ENCODE measurements at places on chromosomes 12 and 14.

GRCh38 chr12:71626768-71627167 lies 36.9 kb downstream of the ZFC3H1 start:
- DNase-seq = no peak

GRCh38 chr14:91021991-91022621 lies 38.3 kb downstream of the RPS6KA5 start:
- DNase-seq = no peak

- no peak for DNase-seq
Observed at GRCh38 chr12:68356060-68356695, 24.0 kb upstream of the MDM1 start.

DNA sequence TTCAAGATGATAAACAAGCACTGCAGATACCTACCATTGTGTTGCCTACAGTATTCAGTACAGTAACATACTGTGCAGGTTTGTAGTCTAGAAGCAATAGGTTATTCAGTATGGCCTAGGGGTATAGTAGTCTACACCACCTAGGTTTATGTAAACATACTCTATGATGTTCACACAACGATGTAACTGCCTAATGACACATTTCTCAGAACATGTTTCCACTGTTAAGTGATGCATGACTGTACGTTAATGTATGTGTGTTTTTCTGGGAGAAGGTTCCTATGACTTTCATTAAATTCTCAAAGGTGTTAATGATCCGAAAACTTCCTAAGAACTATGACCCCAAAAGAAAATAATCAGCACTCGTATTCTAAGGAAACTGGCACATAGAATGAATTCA lies 20.9 kb upstream of the CALM1 start:
- no peak for DNase-seq

DNA sequence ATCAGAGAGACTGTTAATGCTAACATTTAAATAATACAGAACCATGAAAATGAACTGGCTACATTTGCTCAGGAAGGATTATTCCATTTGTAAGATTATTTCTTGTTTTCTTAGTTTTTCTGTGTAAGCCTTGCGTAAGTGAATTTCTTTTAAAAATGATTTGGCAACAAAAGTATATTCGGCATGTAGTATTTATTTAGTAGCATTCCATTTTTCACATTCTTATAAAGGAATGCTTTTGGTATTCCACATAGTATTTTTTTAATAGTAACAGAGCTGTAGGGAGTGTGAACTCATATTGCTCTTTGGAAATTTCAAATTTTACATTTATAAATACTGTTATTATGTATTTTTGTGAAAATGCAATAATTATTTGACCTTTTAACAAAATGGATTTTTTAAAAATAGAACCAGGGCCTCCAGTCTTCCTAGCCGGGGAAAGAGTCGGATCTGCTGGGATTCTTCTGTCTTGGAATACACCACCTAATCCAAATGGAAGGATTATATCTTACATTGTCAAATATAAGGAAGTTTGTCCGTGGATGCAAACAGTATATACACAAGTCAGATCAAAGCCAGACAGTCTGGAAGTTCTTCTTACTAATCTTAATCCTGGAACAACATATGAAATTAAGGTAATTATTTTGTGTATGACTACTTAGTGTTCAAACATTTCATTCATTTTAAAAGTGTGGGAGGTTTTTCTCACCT lies 1.2 kb downstream of the PTPRQ start:
- no peak for DNase-seq

GRCh38 chr14:65228436-65228835 lies 126.1 kb upstream of the MAX start:
- DNase-seq = no peak

DNA sequence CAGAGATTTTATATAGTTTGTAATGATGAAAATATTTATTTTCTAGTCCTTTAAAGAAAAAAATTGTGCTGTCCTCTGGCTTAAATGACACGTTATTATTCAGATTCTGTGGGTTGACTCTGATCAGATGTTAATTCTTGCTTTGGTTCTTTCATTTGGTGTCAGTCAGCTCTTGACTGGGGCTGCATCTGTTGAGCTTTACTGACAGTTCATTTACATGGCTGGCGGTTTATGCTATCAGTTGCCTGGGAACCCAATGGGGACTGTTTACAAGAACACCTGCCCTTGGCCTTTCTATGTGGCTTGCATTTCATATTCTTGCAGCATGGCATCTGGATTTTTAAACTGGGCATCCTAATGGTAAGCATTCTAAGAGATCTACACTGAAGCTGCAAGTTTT lies 667.1 kb upstream of the FBXO33 start:
- DNase-seq = no peak

DNA sequence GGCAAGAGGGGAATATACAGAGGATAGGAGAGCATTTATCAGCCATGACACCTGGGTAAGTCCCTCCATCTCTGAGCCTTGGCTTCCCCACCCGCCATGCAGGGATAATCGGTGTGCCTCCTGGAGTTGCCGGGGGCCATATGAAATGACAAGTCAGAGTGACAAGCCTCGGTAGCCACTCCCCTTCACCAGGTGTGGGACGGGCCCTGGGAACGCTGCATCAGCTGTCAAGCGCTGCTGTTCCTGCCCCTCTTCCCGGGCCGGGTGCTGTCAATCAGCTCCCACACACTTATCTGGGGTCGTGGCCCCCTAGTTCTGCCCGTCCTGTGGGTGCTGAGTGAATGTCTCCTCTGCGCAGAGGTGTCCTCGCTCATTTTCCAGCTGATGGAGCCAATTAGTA lies 57.2 kb downstream of the MVK start:
- DNase-seq = no peak

GRCh38 chr12:14607568-14607967 lies 39.9 kb upstream of the PLBD1 start:
- no peak for DNase-seq

DNA sequence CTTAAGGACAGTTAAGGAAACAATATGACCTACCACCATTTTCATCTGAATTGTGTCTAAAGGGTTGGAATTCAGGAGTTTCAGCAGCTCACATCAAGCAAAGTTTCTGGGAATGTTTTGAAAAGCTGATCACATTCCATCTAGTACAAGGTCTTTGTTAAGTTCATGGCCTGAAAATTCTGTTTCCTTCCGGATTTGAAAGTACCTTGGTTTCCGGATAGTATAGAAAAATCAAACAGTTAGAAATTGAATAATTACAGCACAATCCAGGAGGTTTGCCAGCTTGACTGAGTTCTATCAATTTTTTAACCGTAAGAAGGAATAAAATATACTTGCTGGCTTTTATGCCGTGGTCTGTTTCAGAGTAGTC lies 136.5 kb downstream of the HMGA2 start:
- DNase-seq = no peak

GRCh38 chr14:39016733-39017095 lies 86.3 kb downstream of the SEC23A start:
- DNase-seq = no peak

DNA sequence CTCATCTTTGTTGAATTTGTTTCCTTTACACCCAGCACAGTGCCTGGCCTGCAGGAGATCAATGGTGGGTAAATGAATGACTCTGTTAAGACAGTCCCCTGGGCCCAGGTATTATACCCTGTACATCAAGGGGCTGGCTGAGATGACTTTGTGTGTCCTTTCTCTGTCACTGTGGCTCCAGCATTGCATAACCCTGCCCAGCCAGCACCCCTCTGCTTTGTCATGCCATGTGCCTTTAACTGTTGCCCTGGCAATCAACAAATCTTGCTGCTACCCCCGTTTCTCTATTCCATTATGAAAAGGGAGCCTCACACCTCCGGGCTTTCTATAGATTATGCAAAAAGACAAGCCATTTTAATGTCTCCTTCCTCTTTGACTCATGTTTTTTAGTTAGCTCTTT lies 7.6 kb upstream of the FLVCR2 start:
- DNase-seq = no peak

DNA sequence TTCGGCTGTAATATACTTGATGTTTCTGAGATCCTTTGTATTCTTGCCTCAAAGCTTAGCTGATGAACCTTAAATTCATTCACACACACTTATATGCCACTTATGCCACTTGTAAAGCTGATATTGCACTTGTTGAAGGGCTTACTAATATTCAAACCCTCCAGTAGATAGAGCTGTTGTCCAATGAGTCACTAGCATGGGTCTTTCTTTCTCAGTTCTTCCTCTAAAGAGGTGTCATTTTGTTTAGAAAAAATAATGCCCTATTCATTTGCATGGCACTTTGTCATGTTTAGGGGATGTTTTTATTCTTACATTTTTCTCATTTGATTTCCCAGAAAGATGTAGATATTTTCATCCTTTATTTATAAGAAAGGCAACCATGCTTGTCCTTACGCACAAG lies 56.4 kb downstream of the MON2 start:
- DNase-seq = no peak

GRCh38 chr14:62126879-62127478 lies 364.8 kb downstream of the SNAPC1 start:
- DNase-seq = no peak

GRCh38 chr12:56897844-56898361 lies 36.3 kb downstream of the SDR9C7 start:
- no peak for DNase-seq

GRCh38 chr12:52130711-52131110 lies 51.2 kb downstream of the SMIM41 start:
- DNase-seq = no peak

DNA sequence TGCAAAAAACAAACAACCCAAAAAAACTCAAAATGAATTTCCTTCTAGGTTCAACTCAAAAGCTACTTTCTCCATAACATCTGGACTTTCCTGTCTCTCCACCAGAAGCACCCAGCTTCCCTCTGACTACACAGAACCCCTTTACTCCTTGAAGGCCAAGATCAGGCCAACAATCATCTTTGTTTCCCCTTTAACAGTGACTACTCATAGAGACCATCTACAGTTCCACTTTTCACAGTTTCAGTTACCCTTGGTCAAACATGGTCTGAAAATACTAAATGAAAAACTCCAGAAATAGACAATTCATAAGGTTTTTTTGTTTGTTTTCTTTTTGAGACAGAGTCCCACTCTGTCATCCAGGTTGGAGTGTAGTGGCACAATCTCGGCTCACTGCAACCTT lies 11.8 kb downstream of the GCH1 start:
- DNase-seq = no peak

- DNase-seq = no peak
Observed at GRCh38 chr12:110591451-110592051, 8.4 kb upstream of the PPTC7 start.

GRCh38 chr12:119902084-119902509 lies 25.0 kb upstream of the CIT start:
- peak; percentile 67 for DNase-seq

DNA sequence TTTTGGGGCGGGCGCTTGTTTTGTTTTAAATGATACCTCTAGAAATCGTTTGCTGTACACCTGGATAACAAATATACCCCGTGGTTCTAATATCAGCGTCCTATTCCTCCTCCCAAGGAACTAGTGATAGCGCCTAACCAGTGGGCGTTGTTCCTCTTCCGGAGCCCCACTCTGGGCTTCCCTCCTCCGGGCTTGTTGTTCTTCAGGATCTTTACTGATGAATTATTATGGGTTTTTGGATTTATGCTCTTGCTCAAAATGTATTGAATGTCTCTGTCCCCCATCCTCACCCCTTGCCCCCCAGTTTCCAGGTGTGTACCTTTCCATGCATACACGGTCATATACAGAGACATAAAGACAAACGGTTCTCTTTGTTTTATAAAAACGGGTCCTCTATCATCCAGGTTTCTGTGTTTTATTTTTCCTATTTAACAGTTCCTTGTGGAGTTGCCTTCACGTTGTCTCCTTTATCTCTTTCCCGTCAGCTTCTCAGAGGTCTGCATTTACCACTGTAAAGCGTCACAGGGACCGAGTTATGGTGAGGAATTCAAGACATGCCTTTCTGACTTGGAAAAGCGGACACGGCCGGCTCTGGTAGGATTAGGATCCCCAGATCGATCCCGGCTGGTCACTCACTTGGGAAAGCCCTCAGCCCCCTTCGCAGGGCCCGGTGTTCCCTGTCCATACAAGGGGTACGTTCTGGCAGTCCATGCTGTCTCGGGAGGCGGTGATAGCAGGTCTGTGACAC lies 655 bp upstream of the PLEKHG3 start:
- DNase-seq = no peak

GRCh38 chr14:93789228-93790130 lies 1.2 kb upstream of the PRIMA1 start:
- no peak for DNase-seq

DNA sequence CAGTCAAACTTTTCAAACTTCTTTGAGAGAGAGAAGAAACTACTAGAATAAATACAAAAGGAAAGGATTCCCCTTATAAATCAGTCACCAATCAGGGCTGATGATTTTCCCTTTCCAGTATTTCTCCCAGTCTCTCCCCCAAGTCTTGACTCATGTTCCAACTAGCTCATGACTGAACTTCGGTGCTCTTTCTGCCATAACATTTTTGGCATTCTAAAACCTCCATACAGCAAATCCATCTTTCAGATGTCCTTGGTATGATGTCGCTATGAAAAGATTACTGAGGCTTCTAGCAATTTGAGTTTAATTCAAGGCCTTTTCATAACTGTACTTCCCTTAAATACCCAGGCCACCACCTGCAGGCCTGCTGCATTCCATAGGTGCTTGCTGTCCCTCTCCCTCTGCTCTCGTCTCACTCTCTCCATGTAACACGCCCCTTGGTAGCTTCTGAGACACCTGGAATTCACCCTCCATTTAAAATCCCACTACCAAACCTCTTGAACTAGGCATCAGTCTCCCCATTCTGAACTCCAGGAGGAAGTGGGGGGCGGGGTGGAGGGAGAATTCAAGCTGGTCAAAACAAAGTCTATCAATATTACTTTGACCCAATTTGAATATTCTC lies 2.4 kb downstream of the PRKD1 start:
- no peak for DNase-seq

DNA sequence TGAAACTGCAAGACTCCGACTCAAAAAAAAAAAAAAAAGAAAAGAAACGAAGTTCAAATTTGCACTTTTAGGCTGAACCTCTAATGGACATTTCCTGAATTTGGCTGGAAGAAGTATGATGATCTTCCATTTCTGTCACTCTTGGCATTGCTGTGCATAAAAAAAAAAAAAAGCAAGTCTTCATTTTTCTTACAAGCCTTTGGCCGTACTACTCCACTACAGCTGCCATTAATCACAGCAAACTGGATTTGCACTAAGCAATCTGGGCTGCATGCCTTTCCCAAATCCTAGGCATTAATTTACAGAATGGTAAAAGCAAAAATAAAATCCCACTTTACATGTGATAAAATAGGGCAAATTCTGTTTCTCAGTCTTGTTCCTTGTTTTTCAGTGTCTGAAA lies 7.1 kb downstream of the CSRP2 start:
- DNase-seq = no peak

- no peak for DNase-seq
Observed at GRCh38 chr12:128476266-128476665, 209.3 kb downstream of the TMEM132C start.

DNA sequence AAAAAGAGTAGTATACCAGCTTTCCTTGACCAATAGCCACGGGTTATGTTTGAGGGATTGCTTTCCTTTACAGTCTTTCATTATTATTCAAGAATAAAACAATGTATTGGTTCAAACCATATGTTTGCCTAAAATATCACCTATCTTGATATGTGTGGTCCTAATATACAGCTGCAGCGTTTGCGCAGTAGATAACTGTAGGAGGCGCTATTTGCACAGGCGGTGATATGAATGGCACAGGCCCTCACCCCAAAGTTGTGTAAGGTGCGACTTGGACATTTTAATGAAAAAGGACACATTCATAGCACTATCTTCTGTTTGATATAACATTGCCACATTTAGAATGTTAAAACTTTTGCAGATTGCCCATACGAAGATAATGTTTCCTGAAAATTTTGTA lies 298.4 kb downstream of the TRHDE start:
- no peak for DNase-seq
